ENCODE measurements at places on chromosomes 5 and 9.

GRCh38 chr5:102511666-102512065 lies 12.9 kb upstream of the SLCO6A1 start:
- no peaks in the 10 kb centered on the region for H3K27me3 ChIP-seq
- H3K4me3 ChIP-seq = no peak overlapping the region
- no peak overlapping the region for H3K27ac ChIP-seq
- no peak for DNase-seq

DNA sequence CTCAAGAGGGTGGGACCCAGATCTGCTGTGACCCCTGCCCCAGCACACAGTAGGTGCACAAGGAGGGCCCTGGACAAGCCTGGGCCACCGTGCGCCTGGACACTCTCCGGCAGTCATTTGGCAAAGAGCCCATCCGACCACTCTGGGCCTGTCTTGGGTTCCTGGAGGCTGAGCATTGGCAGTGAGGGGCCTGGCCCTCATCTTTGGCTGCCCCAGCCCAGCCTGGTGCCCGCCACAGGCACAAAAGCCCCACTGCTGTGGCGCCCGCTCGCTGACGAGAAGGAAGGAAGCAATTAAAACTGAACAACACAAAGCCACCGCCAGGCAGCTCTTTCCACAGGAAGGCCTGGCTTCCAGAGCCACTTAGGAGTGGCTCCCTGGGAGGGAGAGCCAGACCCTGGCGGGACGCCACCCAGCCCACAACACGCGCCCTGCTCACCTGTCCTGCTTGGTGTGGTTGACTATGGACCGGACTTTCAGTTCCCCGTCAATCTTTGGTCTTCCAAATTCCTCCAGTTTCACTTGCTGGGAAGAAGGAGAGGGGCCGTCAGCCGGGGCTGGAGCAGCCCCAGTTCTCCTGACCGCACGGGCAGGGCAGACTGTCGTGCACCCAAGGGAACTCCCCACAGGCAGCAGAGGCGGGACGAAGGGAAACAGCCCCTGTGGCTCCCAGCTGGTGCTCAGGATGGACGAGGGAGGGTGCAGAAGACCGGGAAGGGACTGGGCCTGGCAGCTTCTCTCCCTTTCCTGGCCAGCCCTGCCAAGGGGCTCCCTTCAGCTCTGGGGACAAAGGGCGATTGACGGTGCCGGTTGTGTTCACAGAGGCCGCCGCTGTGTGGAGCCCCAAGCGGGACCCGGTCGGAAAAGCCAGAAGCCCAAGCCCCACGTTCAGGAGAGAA lies 50.9 kb upstream of the SARDH start:
- H3K4me3 ChIP-seq = no peak overlapping the region
- H3K4me1 ChIP-seq = no peaks in the 10 kb centered on the region
- H3K27me3 ChIP-seq = no peaks in the 10 kb centered on the region
- H3K27ac ChIP-seq = no peak overlapping the region
- H3K36me3 ChIP-seq = no peaks in the 10 kb centered on the region

DNA sequence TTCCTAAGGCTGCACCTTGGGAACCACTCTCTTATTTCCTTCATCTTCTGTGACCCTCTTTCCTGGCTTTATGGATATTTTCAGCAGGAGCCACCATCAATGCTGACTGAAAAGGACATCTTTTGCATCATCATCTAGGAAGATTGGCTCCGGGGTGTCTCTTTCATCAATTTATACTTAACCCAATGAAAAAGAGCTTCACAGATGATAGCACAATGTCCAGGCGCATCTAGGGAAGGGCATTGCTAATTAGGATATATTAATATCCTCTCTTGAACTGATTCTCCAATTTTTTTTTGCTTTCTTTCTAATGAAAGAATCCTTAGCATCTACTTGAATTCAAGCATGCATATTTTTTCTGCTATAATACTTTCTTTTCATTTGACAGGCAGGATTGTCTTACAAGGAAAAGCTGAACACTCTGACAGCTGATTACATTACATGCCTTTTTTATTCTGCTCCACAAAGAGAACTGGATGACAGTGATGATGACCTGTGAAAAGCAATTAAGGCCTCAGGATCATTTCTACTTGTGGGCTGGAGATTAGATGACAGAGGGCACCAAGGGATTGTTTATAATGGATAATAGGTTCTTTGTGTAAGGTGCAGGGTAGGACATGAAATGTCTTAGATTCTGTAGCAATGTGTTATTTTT lies 60.2 kb downstream of the PCSK1 start:
- no peak overlapping the region for H3K27ac ChIP-seq
- H3K4me1 ChIP-seq = no peaks in the 10 kb centered on the region
- DNase-seq = no peak
- no peaks in the 10 kb centered on the region for H3K36me3 ChIP-seq
- no peak overlapping the region for H3K4me3 ChIP-seq

GRCh38 chr9:132546148-132547051 lies 36.0 kb upstream of the BARHL1 start:
- DNase-seq = no peak
- no peak overlapping the region for H3K4me3 ChIP-seq
- 0 out of 2 replicates have a peak, but pooled peaks cover 5% of the 10 kb centered on the region for H3K4me1 ChIP-seq
- H3K27ac ChIP-seq = no peak overlapping the region
- peaks cover 91% of the 10 kb centered on the region for H3K27me3 ChIP-seq

All from PC-9 (cell line).